Activated naive CD4-positive, alpha-beta T cell treated with anti-CD3 and anti-CD28 coated beads, Interleukin-2, amount 10 ng/mL, durations not matched to agents 7 days and 5 days (primary cell): ENCODE measurements at places on chromosomes 11 and 22.

DNA sequence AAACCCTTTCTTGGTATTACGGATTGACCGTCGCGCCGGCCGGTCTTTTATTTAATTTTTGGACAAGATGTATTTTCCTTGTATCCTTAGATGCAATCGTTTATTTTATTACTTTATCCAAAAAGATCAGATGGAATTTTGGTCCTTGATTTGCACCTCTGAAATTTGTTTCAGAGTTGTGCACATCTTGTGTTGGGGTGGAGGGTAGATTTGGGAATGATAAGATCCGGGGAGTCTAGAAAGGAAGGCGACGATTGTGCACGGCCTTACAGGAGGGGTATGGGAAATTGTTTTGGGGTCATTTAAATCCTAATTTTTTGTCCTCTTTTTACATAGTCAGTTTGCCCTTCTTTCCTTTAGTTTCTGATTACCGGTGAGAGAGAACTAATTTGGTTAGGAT lies 1.4 kb downstream of the KDM2A start:
- no peak for DNase-seq

- DNase-seq: no peak
Measured at GRCh38 chr11:11977206-11977938, 31.1 kb downstream of the DKK3 start.

- DNase-seq: no peak
Measured at GRCh38 chr11:71395263-71395560, 53.0 kb downstream of the DHCR7 start.

DNA sequence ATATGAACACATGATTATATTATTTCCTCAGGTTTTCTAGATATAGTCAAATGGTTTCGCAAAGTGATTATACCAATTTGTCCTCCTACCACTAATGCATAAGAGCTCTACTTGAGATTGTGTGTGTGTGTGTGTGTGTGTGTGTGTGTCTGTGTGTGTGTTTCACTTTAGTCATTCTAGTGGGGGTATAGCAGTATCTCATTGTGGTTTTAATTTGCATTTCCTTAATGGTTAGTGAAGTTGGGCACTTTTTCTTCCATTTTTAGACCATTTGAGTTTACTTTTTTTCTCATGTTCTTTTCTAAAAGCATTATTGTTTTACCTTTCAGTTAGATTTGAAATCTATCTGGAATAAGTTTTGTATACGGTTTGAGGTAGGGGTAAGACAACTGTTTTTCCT lies 12.9 kb downstream of the CAPN5 start:
- no peak for DNase-seq

- no peak for DNase-seq
Measured at GRCh38 chr11:61918251-61918937, 1.0 kb upstream of the RAB3IL1 start.

GRCh38 chr11:129018991-129019390 lies 76.3 kb upstream of the TP53AIP1 start:
- DNase-seq: no peak

DNA sequence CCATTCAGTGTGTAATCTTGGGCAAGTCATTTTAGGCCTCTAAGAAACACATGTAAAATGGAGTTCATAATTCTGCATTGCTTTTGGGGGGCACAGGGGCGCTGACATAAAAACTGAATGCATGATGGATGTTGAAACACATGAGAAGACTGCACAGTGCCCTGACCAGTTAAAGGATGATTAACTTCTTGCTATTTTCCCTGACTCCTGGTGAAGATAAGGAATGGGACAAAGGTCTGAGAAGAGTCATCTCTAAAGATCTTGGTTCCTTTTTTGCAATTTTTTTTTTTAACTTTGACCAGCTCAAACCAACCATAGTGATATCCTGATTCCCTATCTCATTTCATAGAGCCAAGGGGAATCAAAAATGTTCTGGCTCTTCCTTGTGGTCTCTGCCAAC lies 134.9 kb upstream of the TENM4 start:
- DNase-seq: no peak

DNA sequence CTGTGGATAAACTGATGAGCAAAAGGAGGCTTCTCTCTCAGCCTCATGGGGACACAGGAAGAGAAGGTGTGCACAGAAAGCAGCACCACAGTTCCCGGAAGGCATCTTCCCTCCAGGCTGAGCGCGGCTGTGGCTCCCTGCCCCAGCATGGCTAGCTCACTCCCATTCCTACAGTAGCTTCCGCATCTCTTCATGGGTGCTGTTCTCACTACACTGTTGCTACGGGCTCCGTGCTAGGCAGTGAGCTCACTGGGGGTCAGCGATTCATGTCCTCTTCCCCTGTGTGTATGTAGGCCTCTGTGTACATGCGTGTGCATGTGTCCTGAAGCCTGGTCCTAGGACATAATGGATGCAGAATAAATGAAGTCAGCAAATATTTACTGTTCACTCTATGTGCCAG lies 64.3 kb downstream of the MICAL3 start:
- DNase-seq: no peak

DNA sequence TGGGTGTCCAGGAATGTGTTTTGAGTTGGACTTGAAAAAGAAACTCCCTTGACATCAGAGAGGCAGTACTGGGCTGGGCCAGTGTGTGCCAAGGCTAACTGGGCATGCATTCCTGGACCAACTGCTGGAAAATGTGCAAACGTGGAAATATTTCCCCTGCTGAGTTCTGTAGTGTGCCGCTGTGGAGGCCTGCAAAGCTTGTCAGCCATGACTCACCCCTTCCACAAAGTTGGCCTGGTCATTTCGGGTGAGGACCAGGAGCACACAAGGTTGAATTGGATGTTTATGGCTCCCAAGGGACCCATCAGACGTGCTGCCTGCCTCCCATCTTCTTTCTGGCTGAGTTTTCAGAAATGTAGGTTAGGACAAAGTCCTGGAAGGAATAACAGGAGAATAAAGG lies 513.1 kb downstream of the MIAT start:
- DNase-seq: no peak

- DNase-seq: no peak
Measured at GRCh38 chr11:114479331-114479730, 40.1 kb downstream of the REXO2 start.

DNA sequence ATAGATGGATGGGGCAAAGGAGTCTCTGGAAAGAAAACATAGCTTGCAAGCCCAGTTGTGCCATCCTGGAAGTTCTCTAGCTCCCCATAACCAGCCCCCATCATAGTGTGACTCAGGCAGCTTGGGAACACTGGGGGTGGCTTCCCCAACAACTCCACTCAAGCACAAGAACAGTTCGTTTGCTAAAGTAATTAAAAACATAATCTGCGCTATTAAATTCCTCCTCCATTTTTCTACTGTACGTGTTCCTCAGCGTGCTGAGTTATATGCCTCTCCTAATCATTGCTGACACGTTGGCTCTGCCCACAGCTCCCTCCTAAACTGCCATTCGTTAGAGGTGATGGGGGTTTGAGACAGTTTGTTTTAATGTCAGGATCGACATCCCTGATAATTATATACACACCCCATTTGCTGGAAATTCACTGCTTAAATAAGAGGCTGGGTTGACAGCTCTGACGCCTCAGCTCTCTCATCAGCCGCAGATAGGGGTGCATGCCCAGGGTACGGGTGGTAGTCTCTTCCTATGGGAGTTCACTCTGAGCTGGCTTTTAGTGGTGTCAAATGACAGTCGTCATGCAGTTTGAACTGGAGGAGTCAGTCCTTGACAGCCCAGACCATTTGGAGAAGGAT lies 59.5 kb upstream of the SEZ6L start:
- DNase-seq: no peak

- no peak for DNase-seq
Measured at GRCh38 chr22:44448271-44448830, 49.7 kb downstream of the RTL6 start.

- DNase-seq: peak; percentile 51
Measured at GRCh38 chr11:66639066-66639813, 737 bp downstream of the RBM4 start.

GRCh38 chr11:5362017-5362625 lies 10.8 kb downstream of the OR51B6 start:
- no peak for DNase-seq

DNA sequence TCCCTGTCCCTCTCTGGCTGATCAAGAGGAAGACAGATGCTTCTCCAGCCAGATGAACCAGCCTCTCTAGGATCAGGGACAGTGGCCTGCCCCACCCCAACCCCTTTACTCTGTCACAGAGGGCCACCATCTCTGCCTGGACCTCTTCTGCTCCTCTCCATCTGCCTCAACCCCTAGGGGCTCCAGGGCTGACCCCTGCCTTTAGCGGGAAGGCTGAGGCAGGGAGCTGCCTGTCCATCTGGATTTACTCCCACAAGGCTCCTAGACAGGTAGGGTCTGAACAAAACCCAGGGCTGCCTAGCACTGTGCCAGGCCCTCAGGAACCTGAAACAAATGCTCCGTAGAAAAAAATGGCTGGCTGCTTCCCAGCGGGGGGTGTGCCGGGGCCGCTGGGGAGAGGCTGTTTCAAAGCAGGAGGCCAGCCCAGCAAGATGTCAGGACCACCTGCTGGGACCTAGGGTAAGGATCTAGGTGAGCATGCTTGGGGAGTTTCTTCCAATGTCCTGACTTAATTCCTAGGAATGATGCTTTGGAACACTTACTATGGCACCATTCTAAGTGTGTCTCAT lies 3.2 kb downstream of the CHST1 start:
- DNase-seq: peak; percentile 12

DNA sequence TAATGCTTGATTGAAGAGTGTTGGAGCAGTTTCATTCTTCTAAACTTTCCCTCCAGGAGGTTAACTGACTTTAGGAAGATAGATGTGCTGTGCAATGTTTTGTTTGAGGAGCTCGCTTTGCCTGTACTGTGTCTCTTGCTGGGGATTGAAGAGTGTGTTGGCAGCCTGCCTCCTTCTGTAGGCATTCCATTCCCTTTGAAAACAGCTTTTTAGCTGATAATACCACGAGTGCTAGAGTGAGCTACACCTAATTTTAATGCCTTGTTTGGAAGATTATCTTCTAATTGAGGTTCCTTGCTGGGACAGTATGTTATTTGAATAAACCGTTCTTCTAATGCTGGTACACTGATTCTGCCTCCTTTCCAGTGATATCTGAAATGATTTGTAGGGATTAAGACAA lies 7.2 kb downstream of the DDX10 start:
- no peak for DNase-seq

GRCh38 chr11:5684646-5685362 lies at the start of gene TRIM5:
TRIM5 (minus strand) TSS chr11:5685074; CDS start chr11:5680177, 4,897 bp downstream.
- peak; percentile 85 for DNase-seq

- no peak for DNase-seq
Measured at GRCh38 chr22:40026641-40027040, 31.9 kb downstream of the FAM83F start.

DNA sequence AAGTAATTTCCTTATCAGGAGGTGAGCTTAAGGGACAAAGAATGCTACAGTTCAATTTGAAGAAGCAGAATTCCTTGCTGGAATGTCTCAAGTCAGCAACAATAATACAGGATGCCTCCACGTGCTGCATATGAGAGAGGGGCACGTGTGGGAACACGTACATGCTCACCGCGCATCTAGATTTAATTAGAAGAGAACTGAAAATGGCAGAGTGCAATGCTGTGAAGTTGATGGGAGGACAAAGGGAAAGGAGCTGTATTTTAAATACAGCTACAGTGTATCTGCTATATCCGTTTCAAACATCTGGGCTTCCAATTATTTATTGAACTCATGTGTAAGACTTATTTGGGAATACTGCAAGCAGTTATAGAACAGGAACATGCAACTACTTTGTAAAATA lies 328.7 kb downstream of the SOX6 start:
- no peak for DNase-seq

- DNase-seq: no peak
Measured at GRCh38 chr22:45460288-45461109, 42.2 kb upstream of the FBLN1 start.

DNA sequence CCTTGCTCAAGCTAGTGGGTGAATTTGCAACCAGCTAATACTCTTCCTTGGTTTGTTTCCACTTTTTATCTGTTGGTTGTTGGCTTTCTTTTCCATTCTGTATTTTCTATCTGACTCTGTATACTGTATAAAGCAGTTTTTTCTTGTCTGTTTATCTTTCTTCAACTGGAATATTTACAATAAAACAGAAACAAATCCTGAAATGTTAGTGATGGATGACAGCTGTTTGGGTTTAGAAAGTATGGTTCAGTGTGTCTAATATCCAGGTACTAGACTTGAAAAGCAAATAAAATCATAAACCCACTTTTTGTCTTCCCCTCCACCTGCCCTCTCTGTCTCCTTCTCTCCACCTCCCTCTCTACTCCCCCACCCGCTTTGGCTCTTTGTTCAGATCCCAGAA lies 35.3 kb upstream of the TBCEL start:
- DNase-seq: no peak

DNA sequence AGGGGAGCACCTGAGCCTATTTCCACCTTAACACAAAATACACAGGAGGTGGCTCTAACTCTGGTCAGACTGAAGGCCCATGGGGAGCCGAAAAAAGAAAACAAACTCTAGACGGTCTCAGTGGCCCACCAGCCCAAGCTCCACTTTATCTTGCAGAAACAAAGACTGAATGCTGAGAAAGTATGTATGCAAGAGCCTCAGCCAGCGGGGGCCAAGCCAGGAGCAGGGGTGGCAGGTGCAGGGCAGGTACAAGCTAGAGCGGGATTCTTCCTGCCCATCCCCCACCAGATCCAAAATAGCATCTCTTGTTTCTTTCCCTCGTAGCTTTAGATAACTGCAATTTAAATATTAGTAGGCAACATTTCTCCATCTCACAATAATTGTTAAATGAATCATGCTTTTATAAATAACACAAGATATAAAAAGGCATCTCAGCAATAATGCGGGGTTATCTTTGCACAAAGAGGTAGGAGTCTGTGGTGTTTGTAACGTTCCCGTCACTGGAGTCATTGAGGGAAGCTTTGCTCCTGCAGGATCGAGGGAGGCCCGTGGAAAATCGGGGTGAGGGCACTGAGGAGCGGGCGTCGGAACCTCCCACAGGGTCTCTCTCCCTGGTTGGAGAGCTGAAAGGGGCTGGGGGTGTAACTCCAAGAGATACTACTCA lies 418.0 kb downstream of the SHANK2 start:
- DNase-seq: no peak

DNA sequence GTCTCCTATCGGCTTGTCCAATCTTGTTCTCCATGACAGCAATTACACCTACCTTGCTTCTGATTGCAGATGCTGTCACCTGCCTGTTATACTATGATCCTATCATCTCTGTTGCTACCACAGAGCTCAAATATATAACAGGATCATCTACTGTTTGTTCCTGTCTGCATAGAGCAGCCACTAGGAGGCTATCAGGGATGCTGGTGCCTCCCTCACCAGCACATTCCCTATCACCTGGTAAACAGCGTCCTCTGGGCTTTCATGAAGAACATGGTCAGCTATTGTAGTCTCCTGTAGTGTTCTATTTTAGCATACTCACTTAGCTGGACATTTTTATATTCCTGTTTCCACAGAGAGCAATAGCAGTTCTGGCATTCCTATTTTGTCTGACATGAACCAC lies 87.8 kb upstream of the FAT3 start:
- DNase-seq: no peak
